Ureter (tissue), 1 donor: ENCODE measurements at places on chromosomes 6 and 20. TPM values are rescaled to one million over a fixed set of nuclear protein-coding genes. Genes with fewer than 3 reads are reported as not detected.
A peak's percentile ranks its signal among the peaks of the same experiment; 100 is the strongest.

- no peak for DNase-seq
Observed at GRCh38 chr6:135146162-135146934, 34.8 kb upstream of the MYB start.

DNA sequence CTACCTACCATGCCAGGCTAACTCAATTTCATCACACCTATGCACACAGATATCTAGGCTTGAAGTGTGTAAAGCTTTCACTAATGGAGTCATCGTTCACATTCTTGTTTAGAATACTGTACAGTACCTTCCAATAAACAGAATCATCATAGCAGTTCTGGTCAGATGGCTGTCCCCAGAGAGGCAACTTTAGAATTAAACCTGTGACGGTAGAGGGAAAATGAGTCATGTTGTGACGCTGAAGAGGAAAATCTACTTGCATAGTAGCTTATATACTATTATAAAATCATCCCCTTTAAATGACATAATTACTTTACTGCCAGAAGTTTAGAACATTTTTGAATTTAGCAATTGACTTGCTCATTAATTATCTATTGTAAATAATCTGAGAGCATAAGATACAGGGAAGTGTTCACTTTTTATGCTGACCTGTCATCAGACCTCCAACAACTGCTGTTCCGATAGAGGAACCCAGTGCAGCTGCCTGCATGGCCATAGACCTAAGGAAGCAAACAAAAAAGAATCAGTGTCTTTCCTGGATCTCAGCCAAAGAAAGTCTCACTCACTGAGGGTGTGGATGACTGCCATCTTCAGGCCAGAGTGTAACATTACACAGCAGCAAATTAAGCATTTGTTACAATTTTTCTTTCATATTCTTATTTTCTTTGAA is 29.8 kb downstream of the RHAG start:
- no peak for DNase-seq

DNA sequence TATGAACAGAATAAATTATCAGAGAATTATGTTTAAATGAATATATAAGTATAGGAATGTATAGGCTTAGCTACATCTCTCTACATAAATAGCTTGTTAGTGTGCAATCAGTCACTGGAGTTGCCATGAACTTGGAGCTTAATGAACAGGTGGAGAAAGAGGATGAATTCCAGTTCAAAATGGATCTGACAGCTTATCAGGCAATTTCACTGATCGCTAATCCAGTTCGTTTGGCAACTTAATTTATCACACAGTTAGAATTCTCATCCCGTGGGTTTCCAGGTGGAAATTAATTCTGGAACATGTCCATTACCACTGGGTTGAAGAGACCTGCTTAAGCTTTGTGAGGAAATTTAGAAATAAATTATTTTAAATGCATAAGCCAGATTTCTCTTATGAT is 118.1 kb downstream of the MACROD2 start:
- no peak for DNase-seq

- no peak for DNase-seq
Observed at GRCh38 chr20:63057171-63058117, 50.7 kb upstream of the BHLHE23 start.

- DNase-seq, result no peak
Observed at GRCh38 chr20:56453352-56453751, 15.1 kb upstream of the RTF2 start.

DNA sequence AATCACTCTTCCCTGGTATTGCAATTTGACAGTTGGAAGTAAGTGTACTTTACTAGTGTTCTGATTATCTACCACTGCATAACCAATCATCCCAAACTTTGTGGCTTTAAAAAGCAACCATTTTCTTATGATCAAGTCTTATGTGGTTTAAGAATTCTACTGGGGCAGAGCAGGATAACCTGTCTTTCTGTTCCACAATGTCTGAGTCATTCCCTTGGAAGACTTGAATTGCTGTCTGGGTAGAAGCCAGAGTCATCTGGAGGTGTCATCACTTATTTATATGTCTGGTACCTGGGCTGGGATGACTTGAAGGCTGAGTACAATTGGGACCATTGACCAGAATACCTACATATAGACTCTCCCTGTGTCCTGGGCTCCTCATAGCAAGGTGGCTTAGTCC is 644.3 kb downstream of the HDGFL1 start:
- DNase-seq, result no peak

GRCh38 chr6:53295176-53295575 is 53.6 kb downstream of the ELOVL5 start:
- DNase-seq, result no peak

GRCh38 chr6:109795994-109796555 is 105.0 kb downstream of the FIG4 start:
- DNase-seq, result no peak

DNA sequence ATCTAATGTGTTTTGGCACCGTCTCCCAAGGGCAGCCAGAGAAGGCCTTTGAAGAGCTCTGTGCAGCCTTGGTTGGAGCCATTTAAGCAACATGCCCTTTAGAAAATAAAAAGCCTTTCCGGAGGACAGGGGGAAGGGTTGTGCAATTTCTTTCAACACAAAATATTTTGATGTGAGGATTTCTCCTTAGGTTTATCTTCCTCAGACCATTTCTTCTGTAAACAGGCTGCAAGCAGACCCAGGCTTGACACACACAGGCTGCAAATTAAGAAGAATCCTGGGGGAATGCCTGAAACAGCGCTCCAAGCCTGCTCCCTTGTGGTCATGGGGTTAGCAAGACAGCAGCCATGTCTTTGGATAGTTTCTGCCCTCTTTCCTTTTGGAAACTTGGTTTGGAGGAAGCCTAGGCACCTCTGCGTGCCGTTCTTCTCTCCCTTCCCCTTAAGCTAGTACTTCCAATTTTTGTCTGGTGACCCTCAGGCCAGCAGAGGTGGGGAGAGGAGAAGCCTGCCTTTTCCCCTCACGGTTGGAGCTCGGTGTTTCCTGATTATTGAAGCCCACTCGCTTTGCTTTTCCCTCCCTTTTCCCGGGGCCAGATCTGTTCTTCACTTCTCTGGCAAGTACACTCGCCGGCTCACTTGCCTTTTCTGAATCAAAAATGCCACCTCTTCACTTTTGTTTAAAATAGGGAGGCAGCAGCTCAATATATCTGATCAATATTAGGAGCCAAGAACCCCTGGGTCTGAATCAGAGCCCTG is 39.6 kb upstream of the NOX3 start:
- peak; percentile 47 for DNase-seq

DNA sequence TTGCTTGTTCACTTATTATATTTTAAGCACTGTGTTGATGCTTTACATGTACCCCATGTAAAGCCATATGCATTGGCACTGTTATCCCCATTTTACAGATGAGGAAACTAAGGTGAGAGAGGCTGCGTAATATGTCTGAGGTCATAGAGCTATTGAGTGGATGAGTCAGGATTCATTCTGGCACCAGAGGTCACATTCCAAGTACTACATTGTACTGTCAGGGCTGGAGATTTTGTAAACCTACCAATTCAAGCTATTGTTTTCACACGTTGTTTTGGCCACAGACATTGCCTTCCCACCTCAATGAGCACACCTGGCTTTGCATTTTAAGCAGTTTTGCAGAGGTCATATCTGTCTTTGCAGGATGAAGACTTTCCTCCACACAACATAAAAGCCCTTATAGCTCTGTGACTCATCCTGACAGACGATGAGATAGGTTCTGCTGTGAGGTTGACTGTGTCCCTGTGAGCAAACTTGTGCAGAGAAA is 33.2 kb downstream of the ANKS1A start:
- no peak for DNase-seq

GRCh38 chr6:96963403-96963802 is 38.9 kb downstream of the KLHL32 start:
- DNase-seq, result no peak

- no peak for DNase-seq
Observed at GRCh38 chr6:93676581-93676980, 257.2 kb upstream of the EPHA7 start.

- DNase-seq, result no peak
Observed at GRCh38 chr6:168616816-168617765, 176.1 kb downstream of the SMOC2 start.

DNA sequence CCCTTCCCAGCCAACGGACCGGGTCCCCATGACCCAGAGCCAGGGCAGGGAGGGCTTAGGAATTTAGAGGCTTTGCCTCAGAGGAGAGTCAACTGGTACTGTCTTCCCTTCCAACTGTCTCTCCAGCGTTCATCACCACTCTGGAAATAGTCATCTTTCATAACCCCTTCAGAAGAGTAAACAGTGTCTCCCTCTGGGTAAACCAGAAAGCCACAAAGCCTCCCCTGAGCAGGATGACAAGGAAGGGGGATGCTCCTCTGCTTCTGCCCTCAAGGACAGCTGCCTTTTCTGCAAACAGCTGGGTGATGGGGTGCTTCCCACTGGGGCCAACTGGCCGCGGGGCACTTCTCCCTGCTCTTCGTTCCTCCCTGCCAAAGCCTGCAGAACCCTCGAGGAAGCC is 90.1 kb downstream of the PSMG4 start:
- no peak for DNase-seq

GRCh38 chr6:3261518-3261820 is 2.7 kb downstream of the PSMG4 start:
- DNase-seq, result no peak

DNA sequence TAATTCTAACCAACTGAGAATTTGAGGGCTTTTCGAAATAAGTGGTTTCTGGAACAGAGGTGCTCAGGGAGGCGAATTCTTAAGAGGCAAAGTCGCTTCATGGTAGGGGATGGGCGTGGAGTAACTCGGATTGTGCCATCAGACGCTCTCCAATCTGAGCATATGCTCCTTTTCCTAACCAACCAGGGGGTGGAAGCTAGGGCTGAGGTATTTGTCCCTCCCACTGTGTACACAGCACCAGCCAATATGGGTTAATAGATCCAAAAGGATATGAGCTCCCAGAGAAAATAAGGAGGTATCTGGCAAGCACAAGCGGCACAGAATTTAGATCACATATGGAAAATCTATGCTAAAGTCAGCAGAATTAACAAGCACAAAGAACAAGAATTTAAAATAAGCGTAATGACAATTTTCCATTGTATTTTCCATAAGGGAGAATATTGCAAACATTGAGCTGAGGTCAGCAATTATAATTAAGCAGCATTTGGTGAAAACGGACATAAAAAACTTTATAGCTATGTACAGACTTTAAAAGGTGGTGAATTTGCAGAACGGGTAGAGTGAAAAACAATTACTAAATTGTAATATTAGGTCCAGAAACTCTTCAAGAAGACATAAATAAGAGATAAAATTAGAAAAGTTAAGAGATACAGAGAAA is 55.0 kb upstream of the PHACTR1 start:
- DNase-seq, result no peak

DNA sequence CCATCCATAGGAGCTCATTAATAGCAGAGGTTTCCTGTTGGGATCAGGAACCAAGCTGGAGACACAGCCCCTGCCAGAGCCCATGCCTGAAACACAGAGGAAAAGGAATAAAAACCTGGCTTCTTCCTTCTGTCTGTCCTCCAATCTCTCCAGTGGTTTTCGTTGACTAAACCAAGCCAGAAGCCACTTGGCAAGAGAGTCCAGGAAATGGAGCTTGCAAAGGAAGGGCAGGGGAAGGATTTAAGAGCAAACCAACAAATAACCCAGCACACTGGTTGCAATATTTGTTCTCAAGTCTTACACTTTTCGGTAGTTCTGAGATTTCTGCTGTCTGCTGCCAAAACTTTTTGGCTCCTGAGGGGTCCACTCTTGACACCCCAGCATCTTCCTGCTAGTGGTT is 137.0 kb upstream of the BMP2 start:
- DNase-seq, result no peak

- DNase-seq, result no peak
Observed at GRCh38 chr6:111975466-111975865, 78.4 kb upstream of the CCN6 start.

DNA sequence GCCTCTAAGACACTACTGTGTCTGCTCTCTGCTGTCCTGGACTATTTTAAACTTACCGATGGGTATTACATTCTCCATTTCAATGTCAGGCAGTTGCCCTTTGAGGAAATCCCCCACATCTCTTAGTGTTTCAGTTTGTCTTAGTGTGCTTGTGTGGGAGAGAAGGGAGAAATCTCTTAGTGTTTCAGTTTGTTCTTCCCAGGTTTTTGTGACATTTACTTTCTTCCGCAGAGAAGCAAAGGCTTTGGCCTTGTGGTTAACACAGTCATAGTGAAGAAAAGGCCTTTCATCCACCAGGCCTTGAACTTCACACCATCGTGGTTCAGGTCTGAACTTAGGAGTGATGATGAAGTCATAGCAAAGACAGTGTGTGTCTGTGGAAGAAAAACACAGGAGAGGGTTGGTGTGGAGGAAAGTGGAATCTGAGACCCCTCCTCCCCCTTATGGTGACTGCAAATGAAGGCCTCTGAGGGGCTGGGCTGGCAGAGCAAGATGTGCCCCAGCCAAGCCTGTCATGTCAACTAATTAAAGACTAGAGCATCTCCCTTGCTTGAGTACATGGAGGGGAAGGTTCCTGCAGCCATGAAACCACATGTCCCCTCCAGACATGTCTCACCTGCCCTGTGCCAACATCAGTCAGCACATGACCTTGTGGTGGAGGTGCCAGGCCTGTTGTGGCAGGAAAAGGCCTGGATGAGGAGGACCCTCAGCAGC is 23.9 kb downstream of the RAET1L start:
- no peak for DNase-seq

- no peak for DNase-seq
Observed at GRCh38 chr6:5497896-5498578, 236.7 kb downstream of the FARS2 start.

- no peak for DNase-seq
Observed at GRCh38 chr6:154602708-154603107, 92.2 kb upstream of the CNKSR3 start.

DNA sequence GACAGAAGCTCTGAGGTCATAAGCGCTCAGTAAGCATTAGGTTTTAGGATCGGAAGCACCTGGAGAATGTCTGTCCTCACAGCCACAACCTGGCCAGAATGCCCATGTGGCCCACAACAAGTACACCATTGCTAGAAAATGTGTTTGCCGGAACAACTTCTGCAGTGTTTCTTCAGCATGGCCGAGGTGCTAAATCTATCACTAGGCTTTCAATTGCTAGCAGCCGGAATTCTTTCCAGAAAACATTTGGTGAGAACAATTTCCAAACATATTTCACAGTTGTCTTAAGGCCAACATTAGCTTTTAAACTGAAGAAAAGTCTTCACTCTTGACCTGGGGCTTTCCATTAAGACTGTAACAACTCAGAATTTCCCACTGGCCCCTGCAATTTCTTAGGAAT is 18.2 kb upstream of the ADTRP start:
- no peak for DNase-seq

DNA sequence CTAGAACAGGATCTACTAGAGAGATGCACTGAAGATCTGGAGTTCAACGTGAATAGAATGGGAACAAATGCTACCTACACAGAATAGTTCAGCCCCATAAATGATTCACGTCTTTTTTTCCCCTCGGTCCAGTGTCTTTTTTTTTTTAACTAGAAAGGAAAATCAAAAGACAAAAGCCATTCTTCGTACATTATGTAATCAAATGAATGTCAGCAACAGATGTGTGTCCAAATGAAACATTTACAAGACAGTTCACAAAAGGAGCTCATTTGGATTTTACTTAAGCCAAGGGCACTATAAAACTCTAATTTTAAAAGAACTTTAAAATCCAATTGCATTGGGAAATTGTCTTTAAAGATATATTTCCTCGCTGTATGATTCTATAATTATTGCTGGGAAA is 42.4 kb downstream of the FAM184A start:
- no peak for DNase-seq

Gene BTNL2
- not detected for total RNA-seq

Gene C6orf141
- total RNA-seq, result 1.6 TPM

Gene GTSF1L
- not detected for total RNA-seq

Gene SGK2
- total RNA-seq, result 29.8 TPM

Gene RBCK1
- total RNA-seq, result 133 TPM

Gene THEMIS
- total RNA-seq, result 5.6 TPM

Gene CCN5
- 1.1 TPM for total RNA-seq

Gene CAGE1
- not detected for total RNA-seq
